ENCODE measurements at places on chromosomes 5 and 9.

GRCh38 chr9:115038178-115038577 is 79.8 kb downstream of the TNC start:
- DNase-seq, result no peak
- no peaks in the 10 kb centered on the region for H3K27me3 ChIP-seq
- peaks cover 32% of the 10 kb centered on the region for H3K4me1 ChIP-seq
- H3K36me3 ChIP-seq, result no peaks in the 10 kb centered on the region
- H3K27ac ChIP-seq, result peak overlapping the region; percentile 80

GRCh38 chr5:51810592-51810991 is 427.3 kb downstream of the ISL1 start:
- H3K4me1 ChIP-seq, result peaks cover 6% of the 10 kb centered on the region
- no peak overlapping the region for H3K27ac ChIP-seq
- H3K4me3 ChIP-seq, result no peak overlapping the region
- no peaks in the 10 kb centered on the region for H3K36me3 ChIP-seq
- H3K27me3 ChIP-seq, result no peaks in the 10 kb centered on the region
- DNase-seq, result no peak

- H3K4me3 ChIP-seq, result peak overlapping the region; percentile 60
- peaks cover 9% of the 10 kb centered on the region for H3K27me3 ChIP-seq
- DNase-seq, result peak; percentile 24
- H3K4me1 ChIP-seq, result no peaks in the 10 kb centered on the region
These were observed 572 bp downstream of the GNA14 start for GRCh38 chr9:77647267-77648233.

DNA sequence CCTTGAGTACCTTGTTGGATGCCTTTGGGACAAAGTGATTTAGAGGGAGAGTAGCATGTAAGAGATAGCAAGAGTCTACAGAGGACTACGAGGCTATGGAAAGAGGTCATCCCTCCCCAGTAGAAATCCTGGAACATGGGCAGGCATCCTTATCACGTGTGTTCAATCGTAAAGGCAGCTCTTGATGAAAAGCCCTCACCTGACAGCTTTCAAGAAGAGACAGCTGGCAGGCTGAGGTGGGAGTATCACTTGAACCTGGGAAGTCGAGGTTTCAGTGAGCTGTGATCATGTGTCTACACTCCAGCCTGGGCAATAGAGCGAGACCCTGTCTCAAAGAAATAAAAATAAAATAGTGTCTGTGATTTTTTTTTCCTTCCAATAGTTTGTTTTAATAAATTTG is 112.6 kb downstream of the PCSK5 start:
- no peaks in the 10 kb centered on the region for H3K4me1 ChIP-seq
- no peaks in the 10 kb centered on the region for H3K36me3 ChIP-seq
- no peaks in the 10 kb centered on the region for H3K27me3 ChIP-seq
- no peak for DNase-seq
- H3K4me3 ChIP-seq, result no peak overlapping the region

DNA sequence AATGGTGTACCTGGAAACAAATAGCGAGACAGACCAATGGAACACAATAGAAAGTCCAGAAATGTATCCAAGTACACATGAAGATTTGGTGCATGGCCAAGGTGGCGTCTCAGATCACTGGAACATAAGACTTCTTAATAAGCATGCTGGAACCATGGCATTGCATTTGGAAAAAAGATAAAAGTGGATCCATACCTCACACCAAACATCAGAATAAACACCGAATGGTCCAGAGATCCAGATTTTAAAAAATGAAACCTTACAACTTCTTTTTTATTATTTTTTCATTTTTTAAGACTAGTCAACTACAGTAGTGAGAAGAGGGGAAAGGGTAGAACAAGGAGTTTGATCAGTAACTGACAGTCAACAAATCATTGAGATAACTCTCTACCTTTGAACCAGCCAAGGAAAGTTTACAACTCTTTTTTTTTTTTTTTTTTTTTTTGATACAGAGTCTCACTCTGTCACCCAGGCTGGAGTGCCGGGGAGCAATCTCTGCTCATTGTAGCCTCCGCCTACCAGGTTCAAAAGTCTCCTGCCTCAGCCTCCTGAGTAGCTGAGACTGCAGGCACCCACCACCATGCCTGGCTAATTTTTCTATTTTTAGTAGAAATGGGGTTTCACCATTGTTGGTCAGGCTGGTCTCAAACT is 8.8 kb upstream of the DUSP1 start:
- no peaks in the 10 kb centered on the region for H3K27me3 ChIP-seq
- peaks cover 19% of the 10 kb centered on the region for H3K4me1 ChIP-seq
- DNase-seq, result peak; percentile 72

- no peaks in the 10 kb centered on the region for H3K27me3 ChIP-seq
- H3K27ac ChIP-seq, result no peak overlapping the region
- no peak for DNase-seq
- no peaks in the 10 kb centered on the region for H3K4me1 ChIP-seq
- H3K4me3 ChIP-seq, result no peak overlapping the region
- H3K36me3 ChIP-seq, result no peaks in the 10 kb centered on the region
These were observed 31.3 kb downstream of the SPRY4 start for GRCh38 chr5:142293486-142293885.

GRCh38 chr9:77806741-77807140 is 158.6 kb upstream of the GNA14 start:
- DNase-seq, result no peak
- H3K4me3 ChIP-seq, result no peak overlapping the region
- H3K4me1 ChIP-seq, result peaks cover 13% of the 10 kb centered on the region
- no peaks in the 10 kb centered on the region for H3K36me3 ChIP-seq

- no peaks in the 10 kb centered on the region for H3K36me3 ChIP-seq
- H3K4me1 ChIP-seq, result no peaks in the 10 kb centered on the region
These were observed 41.9 kb upstream of the RNF38 start for GRCh38 chr9:36441966-36442365.

DNA sequence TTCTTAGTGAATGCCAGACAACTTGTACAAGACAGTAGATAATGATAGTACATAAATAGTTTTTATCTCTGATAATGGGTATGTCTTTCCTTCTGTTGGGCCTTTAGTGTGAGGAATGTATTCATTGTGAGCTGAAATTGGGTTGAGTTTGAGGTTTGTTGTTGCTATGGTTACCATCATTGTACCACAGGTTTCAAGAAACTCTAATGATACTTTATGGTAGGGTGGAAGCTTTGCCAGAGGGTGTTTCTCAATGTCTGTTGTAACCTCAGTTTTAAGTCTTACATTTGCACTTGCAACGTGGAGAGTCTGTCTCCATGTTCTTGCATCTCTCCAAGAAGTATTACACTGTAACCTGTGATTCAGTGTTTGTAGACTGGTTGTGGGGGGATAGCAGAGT is 1550.1 kb downstream of the MAT2B start:
- no peaks in the 10 kb centered on the region for H3K27me3 ChIP-seq
- H3K27ac ChIP-seq, result no peak overlapping the region
- H3K36me3 ChIP-seq, result no peaks in the 10 kb centered on the region
- H3K4me3 ChIP-seq, result no peak overlapping the region
- DNase-seq, result no peak
- no peaks in the 10 kb centered on the region for H3K4me1 ChIP-seq

DNA sequence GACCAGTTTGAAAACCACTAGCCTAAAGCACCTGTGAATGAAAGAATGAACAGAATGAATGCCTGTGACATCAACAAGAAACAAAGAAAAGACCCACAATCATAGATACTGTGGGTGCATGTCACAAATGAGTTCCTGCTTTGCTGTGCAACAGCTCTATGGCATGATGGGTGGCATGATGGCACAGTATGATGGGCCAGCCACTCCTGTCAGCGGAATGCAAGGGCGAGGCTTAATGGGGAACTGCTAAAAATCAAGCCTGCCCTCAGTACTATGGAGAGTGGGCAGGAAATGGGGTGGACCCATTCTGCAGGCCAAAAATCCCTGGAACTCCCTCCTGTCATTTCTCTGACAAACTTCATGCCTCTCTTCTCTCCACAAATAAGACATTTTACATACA is 89.0 kb downstream of the DCP2 start:
- no peak overlapping the region for H3K27ac ChIP-seq
- no peaks in the 10 kb centered on the region for H3K4me1 ChIP-seq
- no peak overlapping the region for H3K4me3 ChIP-seq
- no peak for DNase-seq
- H3K36me3 ChIP-seq, result no peaks in the 10 kb centered on the region

DNA sequence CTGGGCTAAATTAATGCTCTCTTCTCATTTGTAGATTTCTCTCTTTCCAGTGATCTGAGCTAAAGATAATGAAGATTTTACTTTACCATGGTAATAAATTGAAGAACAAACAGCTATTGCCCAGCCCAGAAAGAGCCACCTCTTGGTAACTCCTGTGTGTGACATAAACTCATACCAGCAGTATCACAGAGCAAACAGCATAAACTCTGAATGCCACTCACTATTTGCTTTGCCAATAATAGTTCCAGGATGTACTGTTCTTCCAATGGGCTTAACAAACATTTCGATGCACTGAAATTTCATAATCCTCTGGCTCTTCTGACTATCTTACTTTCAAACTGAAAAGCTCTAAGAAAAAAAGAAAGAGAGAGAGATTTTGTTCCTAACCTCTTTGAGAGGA is 69.8 kb upstream of the RASEF start:
- H3K27ac ChIP-seq, result no peak overlapping the region
- no peaks in the 10 kb centered on the region for H3K36me3 ChIP-seq
- H3K27me3 ChIP-seq, result no peaks in the 10 kb centered on the region
- H3K4me1 ChIP-seq, result no peaks in the 10 kb centered on the region

DNA sequence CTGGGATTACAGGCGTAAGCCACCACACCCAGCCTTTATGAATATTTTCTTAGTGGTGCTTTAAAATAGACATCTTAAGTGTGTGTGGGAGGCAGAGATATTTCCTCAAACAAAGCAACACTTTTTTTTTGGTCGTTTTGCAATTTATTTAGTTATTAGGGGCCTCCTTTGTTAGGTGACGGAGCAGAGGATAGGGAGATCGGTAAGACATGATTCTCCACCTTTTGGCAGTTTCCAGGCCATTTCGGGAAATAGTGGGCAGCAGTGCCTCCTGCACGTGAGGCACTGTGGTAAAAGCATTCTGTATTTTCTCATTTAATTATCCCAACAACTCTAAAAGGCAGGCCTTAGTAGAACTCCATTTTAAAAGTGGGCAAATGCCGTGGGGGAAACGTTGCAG is 1.9 kb downstream of the OCLN start:
- H3K27me3 ChIP-seq, result peaks cover 40% of the 10 kb centered on the region
- no peaks in the 10 kb centered on the region for H3K36me3 ChIP-seq
- peak overlapping the region; percentile 86 for H3K27ac ChIP-seq
- peak overlapping the region; percentile 65 for H3K4me3 ChIP-seq

DNA sequence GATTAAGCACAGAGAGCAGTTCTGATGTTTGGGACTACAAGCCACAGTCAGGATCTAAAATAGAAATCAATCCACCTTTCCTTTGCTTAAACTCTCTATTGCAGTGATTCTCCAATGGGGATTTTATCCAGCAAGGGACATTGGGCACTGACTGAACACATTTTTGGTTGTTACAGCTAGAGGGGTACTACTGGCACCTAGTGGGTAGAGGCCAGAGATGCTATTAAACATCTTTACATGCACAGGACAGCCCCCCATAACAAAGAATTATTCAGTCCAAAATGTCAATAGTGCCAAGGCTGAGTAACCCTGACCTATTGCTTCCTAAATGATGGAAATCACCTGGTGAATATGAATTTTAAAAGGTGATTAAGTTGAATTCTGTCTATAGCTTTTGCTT is 12.0 kb downstream of the ZNF622 start:
- H3K27ac ChIP-seq, result no peak overlapping the region
- no peak for DNase-seq
- H3K4me1 ChIP-seq, result peaks cover 9% of the 10 kb centered on the region
- H3K4me3 ChIP-seq, result no peak overlapping the region
- peaks cover 54% of the 10 kb centered on the region for H3K36me3 ChIP-seq

GRCh38 chr5:140108093-140109017 is 5.6 kb upstream of the PURA start:
- no peaks in the 10 kb centered on the region for H3K36me3 ChIP-seq
- H3K4me3 ChIP-seq, result peak overlapping the region; percentile 71
- H3K27me3 ChIP-seq, result peaks cover 5% of the 10 kb centered on the region
- DNase-seq, result peak; percentile 90

- no peak overlapping the region for H3K27ac ChIP-seq
- H3K4me1 ChIP-seq, result no peaks in the 10 kb centered on the region
- DNase-seq, result no peak
- no peaks in the 10 kb centered on the region for H3K27me3 ChIP-seq
- no peaks in the 10 kb centered on the region for H3K36me3 ChIP-seq
These were observed 66.9 kb upstream of the SLIT3 start for GRCh38 chr5:169367861-169368260.

GRCh38 chr5:34736445-34737115 is 80.5 kb downstream of the RAI14 start:
- no peaks in the 10 kb centered on the region for H3K36me3 ChIP-seq
- peaks cover 23% of the 10 kb centered on the region for H3K4me1 ChIP-seq
- no peak overlapping the region for H3K27ac ChIP-seq
- H3K27me3 ChIP-seq, result no peaks in the 10 kb centered on the region

DNA sequence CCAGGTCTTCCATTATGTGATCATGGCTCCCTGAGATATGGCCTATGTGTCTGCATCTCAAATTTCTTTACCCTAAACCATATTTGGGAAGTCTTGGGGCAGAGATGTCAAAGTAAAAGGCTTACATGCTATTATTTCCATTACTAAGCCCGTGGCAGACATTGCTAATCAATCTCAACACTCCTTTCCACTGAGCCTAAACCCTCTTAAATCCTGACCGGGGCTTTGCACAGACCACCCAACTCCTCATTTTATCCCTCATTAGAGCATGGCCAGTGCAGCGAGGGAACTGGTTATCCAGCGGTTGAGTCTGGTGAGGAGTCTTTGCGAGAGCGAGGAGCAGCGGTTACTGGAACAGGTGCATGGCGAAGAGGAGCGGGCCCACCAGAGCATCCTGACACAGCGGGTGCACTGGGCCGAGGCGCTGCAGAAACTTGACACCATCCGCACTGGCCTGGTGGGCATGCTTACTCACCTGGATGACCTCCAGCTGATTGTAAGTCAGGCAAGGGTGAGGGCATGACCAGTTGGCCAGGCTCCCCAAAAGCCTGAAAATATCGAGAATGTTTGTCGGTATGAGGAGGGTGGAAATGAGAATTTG is 11.0 kb downstream of the BSPRY start:
- DNase-seq, result no peak
- no peak overlapping the region for H3K4me3 ChIP-seq
- H3K27ac ChIP-seq, result no peak overlapping the region
- no peaks in the 10 kb centered on the region for H3K36me3 ChIP-seq

DNA sequence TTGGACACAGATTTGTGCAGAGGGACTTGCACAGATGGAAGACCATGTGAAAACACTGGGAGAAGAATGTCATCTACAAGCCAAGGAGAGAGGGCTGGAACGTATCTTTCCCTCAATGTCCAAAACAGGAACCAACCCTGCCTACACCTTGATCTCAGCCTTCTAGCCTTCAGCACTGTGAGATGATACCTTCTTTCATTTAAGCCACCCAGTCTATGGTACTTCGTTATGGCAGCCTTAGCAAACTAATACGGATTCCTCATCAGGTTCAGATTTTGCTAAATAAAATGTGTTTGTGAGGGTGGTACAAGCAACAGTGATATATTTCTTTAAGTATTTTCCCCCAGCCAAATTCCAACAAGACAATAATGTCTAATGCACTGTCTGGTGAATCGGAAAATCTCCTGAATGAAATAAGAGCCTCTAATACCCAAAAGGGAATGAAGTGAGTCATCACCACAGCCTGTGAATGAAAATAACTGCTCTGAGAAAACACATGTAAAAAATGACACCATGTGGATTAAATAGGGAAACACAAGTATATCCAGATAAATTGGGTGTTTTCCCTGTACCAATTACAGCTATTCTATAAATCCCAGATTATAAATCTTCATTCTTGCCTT is 182.8 kb upstream of the TARS1 start:
- no peak overlapping the region for H3K4me3 ChIP-seq
- no peaks in the 10 kb centered on the region for H3K36me3 ChIP-seq
- no peaks in the 10 kb centered on the region for H3K27me3 ChIP-seq
- DNase-seq, result no peak

- no peak for DNase-seq
- H3K36me3 ChIP-seq, result no peaks in the 10 kb centered on the region
- H3K27me3 ChIP-seq, result no peaks in the 10 kb centered on the region
- H3K27ac ChIP-seq, result no peak overlapping the region
- H3K4me3 ChIP-seq, result no peak overlapping the region
These were observed 499.0 kb downstream of the GADD45G start for GRCh38 chr9:90103771-90104170.

Data from transverse colon (tissue), 4 donors.